Esophagus squamous epithelium (tissue), 5 donors: ENCODE measurements at places on chromosomes 13 and 19.

DNA sequence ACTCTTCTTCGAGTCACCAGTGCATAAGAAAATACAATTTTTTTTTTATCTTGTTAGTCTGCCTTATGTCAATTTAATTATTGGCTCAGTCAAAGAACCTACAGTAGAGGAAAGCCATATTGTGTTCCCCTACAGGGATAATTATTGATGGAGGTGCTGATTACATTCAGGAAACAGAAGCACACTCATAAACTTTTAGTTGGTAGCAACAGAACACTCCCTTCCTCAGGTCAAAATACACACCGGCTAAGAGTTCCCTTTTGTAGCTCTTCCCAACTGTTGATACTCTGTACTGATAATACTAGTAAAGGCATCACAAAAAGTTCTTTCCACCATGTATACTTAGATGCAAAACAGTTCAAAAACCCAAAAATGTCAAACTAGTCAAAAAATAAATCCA lies 18.4 kb downstream of the FOXO1 start:
- no peak for DNase-seq

DNA sequence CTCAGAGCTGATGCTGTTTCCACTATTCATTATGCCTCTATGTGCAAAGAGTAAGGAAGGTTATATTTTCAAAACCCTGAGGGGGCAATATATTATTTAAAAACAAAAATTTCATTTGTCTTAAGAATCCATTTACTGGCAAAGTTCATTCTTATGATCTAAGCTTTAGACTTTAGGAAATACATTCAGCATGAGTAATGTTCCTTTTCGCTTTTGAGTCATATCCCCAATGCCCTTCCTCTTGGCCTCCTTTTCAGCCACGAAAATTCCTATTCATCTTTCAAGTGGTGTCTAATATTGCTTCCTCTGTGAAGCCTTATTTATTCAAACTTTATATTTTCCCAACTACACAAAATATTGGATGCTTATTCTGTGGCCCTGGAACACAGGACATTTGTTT lies 1317.0 kb downstream of the PCDH9 start:
- DNase-seq, result no peak

- no peak for DNase-seq
Measured at GRCh38 chr19:17302391-17303166, 646 bp downstream of the ABHD8 start.

- no peak for DNase-seq
Measured at GRCh38 chr19:10180459-10180858, 14.3 kb downstream of the DNMT1 start.

DNA sequence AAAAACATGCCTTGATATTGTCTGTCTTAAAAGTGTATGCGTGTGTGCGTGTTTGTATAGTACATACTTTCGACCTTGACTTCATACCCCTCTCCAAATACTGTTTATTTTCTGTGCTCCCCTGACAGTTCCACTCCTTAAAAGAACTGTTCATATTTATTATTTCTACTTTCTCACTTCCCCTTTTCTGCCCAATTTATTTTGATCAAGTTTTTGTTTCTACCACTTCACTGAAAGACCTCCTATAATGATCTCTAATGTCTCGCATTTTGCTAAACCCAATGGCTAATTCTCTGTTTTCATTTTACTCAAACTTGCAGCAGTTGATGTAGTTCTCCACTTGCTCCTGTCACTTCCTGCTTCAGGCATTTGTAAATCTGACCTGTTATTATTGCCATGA lies 426.1 kb upstream of the KLF12 start:
- no peak for DNase-seq

GRCh38 chr19:54373781-54374631 lies 9.3 kb upstream of the LAIR1 start:
- DNase-seq, result no peak

GRCh38 chr13:89361909-89362308 lies 1690.7 kb downstream of the SLITRK5 start:
- no peak for DNase-seq

DNA sequence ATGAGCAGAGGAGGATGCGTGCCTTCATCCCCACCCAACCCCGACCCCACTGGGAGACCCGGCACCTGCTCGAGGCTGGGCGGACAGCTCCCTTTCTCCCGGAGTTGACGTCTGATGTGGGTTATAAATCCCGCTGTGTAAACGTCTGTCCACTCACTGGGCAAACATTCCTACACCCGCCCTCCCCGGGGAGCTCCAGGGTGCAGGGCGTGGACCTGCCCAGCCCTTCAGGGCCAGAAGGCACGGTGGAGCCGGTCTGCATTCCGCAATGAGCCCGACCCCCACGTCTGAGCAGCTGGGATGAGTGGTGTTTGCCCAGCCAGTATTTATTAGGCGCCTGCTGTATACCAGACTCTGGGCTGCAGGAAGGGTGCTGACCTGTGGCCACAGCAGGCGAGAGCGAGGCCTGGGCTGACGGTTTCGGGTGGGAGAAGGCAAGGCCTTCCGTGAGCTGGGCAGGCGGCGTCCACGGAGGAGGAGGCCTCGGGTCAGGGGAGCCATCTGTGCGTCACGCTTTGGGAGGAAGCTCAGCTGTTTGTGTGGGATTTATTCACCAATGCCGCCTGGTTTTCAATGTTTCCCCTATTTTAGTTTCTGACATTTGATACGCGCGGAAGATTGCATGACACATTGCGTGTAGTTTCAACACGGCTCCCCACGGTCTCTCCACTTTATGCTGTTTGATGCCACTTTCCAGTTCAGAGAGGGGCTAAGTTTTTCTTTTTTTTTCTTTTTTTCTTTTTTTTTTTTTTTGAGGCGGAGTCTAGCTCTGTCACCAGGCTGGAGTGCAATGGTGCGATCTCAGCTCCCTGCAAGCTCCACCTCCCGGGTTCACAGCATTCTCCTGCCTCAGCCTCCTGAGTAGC lies 2.0 kb downstream of the MISP start:
- no peak for DNase-seq
